Activated naive CD8-positive, alpha-beta T cell treated with anti-CD3 and anti-CD28 coated beads for 36 hours (primary cell): ENCODE measurements at places on chromosomes 5 and 9. TPM values are rescaled to one million over a fixed set of nuclear protein-coding genes. Genes with fewer than 3 reads are reported as not detected.
A peak's percentile ranks its signal among the peaks of the same experiment; 100 is the strongest.

GRCh38 chr5:35899800-35900199, 38.6 kb downstream of the CAPSL start:
- DNase-seq = no peak

DNA sequence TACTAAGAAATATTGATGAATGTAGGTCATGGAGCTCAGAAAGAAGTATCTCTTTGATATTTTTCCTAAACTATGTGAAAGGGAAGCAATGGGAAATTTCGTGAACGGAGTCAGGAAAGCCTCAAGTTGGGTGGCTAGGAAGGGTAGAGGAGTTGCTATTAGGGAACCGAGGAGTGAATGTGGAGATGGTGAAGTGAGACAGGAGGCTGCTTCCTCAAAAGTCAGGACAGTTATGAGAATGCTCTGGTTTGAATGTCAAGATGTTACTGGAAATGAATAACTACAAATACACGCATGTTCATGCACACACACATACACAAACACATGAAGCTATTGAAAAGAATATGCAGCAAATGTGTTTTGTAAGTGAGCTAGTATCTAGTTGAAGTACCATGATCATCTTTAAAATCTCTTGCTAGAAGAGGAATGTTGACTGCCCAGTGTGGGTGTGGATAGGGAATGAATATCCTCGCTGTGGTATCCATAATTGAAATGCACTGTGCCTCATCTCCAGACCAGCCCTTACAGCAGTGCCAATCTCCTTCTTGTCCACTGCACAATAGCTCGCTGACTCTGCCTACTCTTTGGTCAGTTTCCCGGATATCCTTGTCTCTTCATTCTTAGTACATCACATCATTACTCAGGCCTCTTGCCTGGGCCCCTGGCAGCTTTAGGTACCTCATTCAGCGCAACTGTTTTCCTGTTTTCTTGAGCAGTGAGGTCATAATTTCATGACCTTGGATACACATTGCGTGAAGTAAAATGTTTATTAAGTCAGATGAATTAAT, 21.9 kb upstream of the PDCD1LG2 start:
- no peak for DNase-seq

MYORG gene
- total RNA-seq = 3.6 TPM

DNA sequence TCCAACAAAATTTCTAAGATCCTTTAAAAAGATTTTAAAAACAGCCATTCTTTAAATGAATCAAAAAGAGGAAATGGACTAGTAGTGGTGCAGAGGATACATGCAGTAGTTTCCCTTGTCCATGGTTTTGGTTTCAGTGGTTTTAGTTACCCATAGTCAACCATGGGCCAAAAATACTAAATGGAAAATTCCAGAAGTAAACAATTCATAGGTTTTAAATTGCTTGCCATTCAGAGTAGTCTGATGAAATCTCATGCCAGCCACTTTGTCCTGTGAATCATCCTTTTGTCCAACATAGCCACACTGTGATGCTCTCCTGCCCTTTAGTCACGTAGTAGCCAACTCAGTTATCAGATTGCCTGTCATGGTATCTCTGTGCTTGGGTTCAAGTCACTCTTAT, 286.1 kb downstream of the ANXA1 start:
- no peak for DNase-seq

MGAT1 gene
- 101 TPM for total RNA-seq

DNA sequence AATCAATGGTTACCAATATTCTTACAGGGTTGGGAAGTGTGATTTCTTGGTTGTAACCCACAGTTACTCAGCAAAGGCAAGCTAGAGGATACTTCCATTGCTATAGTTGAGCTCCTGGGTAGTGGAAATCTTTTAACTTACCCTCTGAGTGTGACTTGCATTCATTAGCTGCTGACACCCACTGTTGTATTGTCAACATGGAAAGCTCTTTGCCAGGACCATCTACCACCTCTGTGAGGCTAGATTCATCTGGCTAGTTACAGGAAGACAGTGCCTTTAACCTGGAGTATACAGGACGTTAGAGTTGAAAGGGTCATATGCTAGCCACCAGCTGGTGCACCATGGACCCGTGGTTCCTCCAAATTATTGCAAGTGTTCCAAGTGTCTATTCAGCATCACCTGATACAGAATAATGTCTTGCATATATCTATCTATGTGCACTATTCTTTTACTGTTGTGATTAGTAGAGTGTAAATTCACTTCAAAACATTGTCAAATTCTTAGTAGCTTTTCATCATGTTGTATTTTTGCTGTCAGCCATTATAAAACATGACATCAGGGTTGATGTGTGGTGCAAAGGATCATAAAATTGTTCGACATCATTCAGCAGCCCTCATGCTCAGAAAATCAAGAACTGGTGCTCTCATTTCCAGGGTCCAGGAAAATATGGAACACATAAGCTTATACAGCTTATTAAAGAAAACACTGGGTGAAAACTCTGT, 239.0 kb downstream of the PJA2 start:
- DNase-seq = no peak

EMB gene
- 59.5 TPM for total RNA-seq

DNA sequence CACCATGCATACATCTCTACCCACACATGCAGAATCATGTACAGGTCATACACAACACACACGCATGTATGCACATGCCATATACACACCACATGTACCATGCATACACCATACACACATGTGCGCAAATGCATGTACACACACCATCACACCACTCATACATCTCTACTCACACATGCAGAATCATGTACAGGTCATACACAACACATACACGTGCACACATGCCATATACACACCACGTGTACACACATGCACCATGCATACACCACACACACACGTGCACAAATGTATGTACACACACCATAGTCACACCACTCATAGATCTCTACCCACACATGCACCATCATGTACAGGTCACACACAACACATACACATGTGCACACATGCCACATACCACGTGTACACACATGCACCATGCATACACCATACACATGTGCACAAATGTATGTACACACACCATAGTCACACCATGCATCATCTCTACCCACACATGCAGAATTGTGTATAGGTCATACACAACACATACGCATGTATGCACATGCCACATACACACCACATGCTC, 14.0 kb downstream of the GRIN1 start:
- DNase-seq = no peak

- no peak for DNase-seq
Observed at GRCh38 chr5:75951158-75951557, 132.0 kb upstream of the SV2C start.

- DNase-seq = no peak
Observed at GRCh38 chr5:98415663-98416062, 357.8 kb upstream of the RGMB start.

TRPM6 gene
- not detected for total RNA-seq

DNA sequence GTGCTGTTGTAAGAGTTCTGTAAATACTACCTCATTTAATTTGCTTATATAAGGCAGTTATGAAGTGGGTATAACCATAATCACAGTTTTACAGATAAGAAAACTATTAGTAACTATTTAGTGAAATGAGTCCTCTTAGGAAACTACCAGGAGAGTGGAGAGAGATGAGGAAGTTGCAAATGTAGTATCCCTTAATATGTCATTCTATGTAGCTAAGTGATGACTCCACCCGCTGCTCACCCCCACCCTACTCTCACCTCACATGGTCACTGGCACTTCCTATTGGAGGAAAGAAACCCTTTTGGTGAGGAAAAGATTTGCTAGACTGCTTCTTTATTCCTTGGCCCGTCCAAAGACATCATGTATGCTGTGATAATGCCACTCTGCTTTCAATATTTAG, 241.8 kb upstream of the SLC24A2 start:
- no peak for DNase-seq

DNA sequence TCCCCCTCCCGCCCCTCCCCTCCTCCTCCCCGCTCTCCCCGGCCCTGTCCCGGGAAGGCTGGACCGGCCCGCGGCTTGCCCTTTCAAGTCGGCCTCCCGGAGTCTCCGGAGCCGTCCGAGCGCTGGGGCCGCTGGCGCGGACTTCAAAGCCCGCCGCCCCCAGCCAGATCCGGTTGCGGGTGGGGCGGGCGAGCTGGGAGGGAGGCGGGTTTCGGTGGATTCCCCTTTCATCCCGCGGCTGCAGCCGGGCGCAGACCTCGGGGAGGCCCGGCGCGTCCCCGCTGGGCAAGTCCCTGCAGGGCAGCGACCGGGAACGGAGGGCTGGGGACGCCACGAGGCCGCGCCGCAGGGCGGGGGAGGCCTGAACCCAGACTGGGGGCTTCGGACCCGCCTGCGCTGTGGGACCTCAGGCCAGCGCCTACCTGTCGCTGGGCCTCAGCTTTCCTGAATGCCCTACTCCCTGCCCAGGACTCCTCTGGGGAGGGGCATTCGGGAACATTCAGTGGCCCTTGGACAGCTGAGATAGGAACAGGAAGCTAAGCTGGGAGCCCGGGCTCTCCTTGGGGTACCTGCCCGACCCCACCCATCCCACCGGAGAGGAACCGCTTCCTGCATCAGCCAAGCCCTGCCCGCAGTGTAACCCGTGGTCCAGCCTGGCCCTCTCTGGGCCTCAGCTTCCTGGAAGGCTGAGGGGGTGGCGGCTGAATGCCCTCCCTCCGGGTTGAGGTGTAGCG, 23.4 kb downstream of the C9orf50 start:
- DNase-seq = peak; percentile 52

GRCh38 chr5:82341325-82341724, 63.2 kb upstream of the RPS23 start:
- no peak for DNase-seq

DNA sequence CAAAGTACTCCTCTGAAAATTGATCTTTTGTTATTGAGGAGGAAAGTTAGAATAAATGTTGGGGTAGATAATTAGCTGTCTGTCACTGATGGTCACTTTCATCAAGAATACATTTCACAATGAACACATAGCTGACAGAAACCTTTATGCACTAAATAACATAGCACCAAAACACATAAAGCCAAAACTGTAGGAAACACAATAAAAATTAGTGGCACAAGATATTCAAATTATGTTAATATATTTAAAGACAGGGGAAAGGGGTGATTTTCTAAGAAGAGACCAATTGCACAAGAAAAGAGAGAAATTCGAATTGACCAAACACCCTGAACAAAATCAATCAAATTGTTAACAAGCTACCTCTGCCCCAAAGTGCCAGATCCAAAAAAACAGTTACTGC, 89.7 kb downstream of the AK8 start:
- DNase-seq = no peak

DNA sequence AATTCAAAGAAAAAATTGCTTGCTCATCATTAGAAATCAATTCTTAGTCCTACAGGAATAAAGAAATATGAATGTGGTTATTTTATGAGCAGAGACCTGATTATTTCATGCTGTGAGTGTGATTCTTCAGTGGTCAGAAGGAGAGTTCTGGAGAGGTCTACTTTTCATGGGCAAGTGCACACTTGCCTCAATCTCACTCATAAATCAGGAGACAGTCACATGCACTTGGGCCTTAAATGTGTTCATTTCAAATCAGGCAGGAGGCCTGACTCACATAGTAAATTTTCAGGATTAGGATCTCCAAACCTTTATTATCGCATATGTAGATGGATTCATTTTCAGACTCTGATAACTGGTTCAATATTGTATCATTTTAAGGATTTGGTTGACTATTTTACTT, 323.2 kb upstream of the CCNH start:
- DNase-seq = no peak

GRCh38 chr9:91106415-91107081, 255.2 kb downstream of the AUH start:
- DNase-seq = no peak

SLC6A19 gene
- not detected for total RNA-seq

PRLR gene
- total RNA-seq = not detected

DNA sequence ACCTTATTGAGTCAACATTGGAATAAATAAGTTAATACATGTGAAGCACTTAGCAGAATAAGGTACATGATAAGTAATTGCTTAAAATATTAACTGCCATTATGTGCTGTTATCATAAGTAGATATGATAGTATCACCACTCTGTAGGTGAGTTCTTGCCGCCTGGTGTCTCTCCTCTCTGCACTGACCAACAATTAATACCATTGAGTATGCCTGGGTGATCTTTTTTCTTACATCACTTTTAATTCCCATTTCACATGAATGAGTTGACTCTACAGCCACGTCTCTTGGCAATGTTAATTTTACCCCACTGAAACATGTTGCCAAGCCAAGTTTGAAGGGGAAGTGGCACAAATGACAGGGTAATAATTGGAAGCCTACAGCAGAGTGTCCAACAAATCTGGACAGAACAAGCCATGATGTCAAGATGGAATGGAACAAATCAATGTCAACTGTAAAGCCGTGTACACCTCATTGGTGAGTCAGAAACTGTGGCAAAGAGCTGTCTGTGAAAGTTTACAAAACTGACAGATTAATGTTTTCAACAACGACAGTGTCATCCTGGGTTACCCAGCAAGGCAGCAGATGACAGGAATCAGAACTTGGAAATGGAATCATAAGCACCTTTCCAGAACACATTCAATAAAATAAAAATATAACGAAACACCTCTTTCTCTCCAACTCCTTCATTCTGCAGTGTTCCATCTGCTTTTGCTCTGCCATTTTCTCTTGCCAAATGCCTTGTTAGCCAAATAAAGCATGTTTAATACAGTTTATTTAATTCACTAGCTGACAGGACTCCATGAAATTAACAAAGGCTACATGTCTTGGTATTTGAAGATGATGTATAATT, 330.9 kb downstream of the CTNND2 start:
- DNase-seq = no peak

GRCh38 chr9:88184976-88185375, 46.7 kb upstream of the SPATA31C2 start:
- DNase-seq = no peak

DNA sequence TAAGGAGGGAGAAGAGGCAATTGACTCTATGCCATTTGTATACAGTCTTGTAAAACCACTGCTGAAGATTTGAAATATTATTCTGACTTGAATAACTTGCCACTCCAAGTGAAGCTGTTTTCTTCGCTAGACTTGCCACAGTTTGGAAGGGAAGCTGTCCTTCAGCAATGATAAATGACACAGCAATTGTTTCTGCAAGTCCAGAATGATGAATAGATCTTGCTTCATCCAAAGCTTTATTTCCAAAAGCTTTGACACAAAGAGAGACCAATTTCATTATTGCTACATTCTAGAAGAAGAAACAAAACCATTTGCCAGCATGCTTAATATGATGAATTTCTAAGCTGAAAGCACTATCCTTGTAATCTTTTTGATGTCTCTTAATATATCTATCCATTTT, 73.7 kb downstream of the ZNF366 start:
- DNase-seq = no peak

DNA sequence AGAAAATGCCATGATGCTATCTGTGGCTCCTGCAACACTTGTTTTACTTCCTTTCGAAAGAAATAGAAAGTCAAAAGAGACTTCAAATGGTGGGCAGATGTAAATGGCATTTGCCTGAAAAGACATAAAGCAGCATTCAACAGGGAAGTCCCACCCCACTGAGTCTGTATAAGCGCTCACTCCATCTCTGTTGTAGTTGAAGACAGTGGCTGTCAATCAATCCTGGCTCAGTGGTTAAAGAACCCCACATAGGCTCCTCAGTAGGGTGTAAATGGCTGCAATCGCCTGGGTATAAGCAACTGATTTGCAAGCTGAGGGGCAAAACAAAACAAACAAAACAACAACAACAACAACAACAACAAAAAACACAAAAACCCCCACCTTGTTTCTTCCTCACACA, 158.7 kb downstream of the EFNA5 start:
- no peak for DNase-seq

- DNase-seq = no peak
Observed at GRCh38 chr9:37509536-37509935, 23.8 kb downstream of the POLR1E start.

GRCh38 chr9:117116084-117116483, 298.8 kb downstream of the ASTN2 start:
- DNase-seq = no peak

- no peak for DNase-seq
Observed at GRCh38 chr5:13218518-13218917, 726.0 kb downstream of the DNAH5 start.
